ENCODE measurements at places on chromosomes 12 and 14.

GRCh38 chr14:73105727-73106126 is 30.6 kb upstream of the PSEN1 start:
- no peak for ATAC-seq

DNA sequence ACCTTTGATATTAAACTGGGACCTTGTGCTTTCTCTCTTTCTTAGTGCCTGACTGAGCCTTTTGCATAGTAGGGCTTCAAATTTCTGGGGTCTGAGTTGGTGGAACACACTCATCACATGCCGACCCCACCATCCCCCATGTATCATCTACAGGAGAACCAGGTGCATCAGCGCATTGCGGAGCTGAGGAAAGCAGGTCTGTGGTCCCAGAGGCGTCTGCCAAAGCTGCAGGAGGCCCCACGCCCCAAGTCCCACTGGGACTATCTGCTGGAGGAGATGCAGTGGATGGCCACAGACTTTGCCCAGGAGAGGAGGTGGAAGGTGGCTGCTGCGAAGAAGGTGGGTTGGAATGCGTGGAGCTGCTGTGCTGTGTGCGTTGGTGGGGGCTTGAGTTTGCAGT is 37.8 kb downstream of the EP400 start:
- ATAC-seq, result no peak

DNA sequence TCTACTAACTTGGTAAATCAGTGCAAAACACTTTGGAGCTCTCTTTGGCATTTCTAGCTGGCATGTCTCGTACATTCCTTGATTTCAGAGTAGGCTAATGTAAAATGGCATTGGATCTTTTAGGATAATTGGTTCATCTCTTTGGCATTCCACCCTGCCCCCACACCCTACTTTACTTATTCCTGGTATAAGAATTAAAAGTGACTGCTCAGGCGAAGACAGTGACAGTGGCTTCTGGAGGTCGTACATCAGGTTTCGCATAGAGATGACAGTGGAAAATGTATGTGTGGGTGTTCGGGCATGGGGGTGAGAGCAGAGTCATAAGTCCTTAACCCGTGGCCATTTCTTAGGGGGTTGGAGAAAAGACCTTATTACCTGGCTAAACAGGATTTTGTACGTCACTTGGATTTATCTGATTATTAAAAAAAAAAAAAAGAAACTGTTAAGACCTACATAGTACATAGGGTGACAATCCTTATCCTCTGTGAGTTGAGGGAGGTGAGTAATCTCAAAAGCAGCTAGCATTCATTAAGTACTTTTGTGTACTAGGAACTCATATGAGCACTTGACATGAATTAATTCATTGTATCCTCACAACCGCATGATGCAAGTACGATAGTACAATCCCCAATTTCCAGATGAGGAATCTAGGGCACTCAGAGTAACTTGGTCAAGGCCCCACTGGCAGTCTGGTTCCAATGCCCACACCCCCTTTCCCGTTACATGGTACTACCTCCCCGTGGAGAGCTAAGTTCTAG is 22.4 kb upstream of the KCNK13 start:
- no peak for ATAC-seq

DNA sequence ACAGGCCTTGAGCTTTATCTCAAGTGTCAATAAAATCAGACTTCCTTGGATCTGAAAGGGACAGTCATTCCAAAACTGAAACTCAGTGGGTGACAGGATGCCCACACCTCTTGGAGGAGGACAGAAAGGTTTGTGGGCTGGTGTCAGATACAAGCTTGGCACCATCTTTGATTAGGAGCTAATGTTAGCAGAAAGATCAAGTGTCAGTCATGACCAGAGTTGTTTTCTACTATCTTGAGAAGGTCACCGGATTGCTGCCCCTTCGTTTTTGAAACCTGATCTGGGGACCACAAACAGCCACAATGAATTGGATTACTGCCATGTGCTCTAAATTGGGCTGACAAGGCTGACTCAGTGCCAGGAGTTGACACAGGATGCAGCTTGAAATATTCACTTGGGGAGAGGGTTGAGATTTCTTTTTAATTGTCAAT is 88.3 kb downstream of the OTOGL start:
- ATAC-seq, result no peak

GRCh38 chr14:92500491-92500941 is 13.1 kb upstream of the RIN3 start:
- no peak for ATAC-seq

GRCh38 chr14:53855127-53855526 is 101.5 kb downstream of the BMP4 start:
- no peak for ATAC-seq

- no peak for ATAC-seq
Measured at GRCh38 chr14:56244138-56244789, 126.1 kb downstream of the PELI2 start.

GRCh38 chr12:116820064-116820656 is 61.1 kb downstream of the HRK start:
- no peak for ATAC-seq

GRCh38 chr12:108856170-108856427 is 1.3 kb downstream of the SSH1 start:
- no peak for ATAC-seq

Measured in stimulated activated memory B cell treated with anti-CD40 and anti-IgM and Interleukin-4, amounts not matched to agents 10 μg/mL and 1 μg/mL and 100 μg/mL, for 72 hours (primary cell).